ENCODE measurements at places on chromosomes 13 and 19.

DNA sequence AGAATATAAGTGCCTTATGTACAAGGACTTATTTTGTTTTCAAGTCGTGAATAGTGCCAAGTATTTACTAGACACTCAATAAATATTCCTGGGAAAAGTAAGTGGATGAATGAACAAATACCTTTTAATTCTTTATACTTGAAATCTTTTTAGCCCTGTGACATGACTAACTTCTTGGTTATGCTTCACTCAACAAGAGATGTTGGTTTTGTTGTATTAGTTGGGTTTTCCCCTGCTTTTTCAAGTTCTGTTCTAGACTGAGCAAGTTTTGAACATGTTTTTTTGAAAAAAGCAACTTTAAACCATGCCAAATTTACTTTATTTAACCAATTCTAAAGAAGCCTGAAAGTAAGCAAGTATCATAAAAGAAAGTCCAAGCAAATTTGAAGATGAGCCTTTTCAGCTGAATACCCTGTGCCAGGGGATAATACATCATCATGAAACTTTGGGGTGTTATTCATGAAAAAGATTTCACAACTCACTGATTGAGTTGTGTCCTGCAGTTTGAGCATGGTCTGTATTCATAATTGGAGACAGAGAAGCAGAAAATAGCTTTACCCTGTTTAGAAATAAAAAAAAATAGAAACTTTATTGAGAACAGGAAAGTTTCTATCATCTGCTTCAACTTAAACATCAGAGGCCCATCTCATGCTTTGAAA, 11.1 kb downstream of the LMO7 start:
- no peak for DNase-seq

DNA sequence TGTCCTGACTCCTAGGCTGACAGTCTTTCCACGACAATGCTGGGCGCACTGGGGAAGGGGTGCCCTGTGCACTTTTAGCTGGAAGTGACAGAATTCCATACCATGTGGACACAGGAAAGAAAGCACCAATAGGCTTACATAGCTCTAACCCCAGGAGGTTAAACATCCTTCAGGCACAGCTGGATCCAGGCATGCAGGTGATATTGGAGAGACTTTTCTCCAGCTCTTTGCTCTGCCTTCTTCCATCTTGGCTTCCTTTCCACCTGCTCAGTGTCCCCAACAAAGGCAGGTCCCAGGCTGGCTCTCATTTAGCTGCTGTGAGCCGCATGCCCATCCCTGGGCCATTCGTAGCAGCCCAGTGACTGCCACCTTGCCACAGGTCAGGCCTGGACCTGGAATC, 61.1 kb upstream of the LDLR start:
- no peak for DNase-seq

- DNase-seq, result no peak
These were observed 54.1 kb upstream of the ADGRE1 start for GRCh38 chr19:6833166-6833790.

DNA sequence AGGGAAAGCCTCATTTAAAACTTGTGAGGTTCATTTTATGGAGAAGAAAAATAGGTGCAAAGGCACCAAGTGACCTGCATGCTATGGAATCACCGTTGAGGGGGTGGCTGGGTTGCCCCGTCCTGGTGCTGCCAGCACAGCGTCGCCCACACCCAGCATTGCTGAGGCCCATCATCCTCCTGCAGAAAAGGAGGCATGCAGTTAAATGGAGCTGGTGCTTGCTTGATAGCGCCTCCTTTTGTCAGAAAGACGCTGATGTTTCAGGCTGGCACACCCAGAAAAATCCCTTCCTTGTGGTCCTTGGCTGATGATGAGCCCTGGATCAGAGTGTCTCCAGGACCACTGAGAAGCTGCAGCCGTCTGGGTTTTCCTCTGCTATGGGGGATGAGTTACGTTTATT, 36.9 kb downstream of the DHRS12 start:
- peak; percentile 82 for DNase-seq

GRCh38 chr19:32651729-32652140, 23.2 kb downstream of the ANKRD27 start:
- DNase-seq, result peak; percentile 91

DNA sequence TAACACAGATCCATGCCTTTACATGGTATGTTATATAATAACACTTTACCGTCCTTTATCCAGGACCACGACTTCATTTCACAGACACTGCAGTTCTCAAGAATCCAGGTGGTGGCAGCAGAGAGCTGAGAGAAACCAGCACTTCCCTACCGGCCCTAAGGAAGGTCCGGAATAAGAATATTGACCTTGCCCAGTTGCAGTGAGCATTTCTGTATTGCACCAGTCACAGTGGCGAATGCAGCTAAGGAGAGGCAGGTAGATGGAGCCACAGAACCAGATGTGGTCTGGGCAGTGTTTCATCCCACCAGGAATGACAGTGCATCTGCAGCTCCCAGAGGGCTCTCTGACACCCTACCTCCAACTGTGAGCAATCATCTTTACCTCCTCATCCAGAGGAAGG, 44.6 kb downstream of the ZNF787 start:
- DNase-seq, result peak; percentile 89

DNA sequence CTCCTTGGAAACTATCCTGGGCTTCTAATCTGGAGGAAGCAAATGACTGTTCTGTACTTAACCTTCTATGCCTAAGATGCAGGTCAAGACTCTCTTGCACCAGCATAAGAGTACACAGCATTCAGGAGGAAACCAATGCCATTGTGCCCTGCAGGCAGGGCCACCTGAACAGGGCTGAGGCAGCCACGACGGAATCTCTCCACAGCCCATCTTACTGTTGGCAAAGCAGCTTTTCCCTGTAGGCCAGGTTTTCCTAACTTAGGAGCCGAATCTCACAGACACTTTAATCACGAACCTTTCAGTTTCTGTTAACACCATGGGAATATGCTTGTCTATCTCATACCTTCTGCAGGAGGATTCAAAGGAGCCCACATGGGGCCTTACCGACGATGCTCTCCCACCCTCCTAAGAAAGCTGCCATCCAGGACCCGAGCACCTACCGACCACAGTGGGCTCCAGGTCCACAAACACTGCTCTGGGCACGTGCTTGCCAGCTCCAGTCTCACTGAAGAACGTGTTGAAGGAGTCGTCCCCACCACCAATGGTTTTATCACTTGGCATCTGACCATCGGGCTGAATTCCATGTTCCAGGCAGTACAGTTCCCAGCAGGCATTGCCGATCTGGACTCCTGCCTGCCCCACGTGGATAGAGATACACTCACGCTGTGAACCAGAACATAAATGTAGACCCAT, 2.6 kb downstream of the TUBA3C start:
- DNase-seq, result no peak

DNA sequence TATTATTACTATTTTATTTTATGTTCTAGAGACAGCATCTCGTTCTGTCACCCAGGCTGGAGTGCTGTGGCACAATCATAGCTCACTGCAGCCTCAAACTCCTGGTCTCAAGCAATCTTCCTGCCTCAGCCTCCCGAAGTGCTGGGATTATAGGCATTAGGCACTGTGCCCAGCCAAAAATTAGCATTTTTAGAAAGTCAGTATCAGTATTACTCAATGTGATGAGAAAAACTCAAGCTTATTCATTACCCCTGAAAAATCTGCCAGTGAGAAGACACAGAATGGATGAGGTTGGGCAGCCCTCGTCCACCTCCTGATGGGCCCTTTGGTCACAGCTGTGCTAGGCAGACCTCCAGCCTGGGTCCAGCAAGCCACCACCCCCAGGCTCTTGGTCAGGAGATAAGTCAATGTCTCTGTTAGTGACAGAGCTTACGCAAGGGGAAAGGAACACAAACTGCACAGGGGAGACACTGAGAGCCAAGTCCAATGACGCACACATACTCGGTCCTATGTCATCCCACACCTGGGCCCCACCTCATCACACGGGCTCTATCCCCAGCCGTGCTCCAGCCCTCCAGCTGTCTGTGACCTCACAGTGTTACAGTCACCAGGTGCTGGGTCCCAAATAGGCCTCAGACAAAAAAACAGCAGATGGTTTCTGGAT, 19.8 kb downstream of the PEPD start:
- no peak for DNase-seq

DNA sequence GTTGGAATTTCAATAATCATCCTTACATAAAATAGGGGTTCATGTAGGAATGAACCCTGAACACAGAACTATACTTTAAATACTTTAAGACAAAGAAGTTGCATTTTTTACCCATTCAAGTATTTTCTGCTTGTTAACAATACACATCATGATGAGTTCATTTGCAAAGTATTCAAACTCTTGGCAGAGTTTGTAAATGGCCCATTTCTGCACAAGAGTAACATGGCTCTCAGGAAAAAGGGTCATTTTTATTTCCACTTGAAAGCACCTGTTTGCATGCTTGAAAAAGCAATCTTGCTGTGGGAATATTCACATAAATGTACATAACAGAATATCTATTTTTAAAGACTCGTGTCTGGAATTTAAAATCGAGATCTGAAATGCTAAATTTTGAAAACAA, 18.1 kb downstream of the ESD start:
- no peak for DNase-seq

- DNase-seq, result no peak
These were observed 26.0 kb upstream of the PABPC3 start for GRCh38 chr13:25069911-25070310.

- no peak for DNase-seq
These were observed 500 bp upstream of the IFI30 start for GRCh38 chr19:18173054-18173571.
